GM12865 (cell line): ENCODE measurements at places on chromosomes 7 and 10.

DNA sequence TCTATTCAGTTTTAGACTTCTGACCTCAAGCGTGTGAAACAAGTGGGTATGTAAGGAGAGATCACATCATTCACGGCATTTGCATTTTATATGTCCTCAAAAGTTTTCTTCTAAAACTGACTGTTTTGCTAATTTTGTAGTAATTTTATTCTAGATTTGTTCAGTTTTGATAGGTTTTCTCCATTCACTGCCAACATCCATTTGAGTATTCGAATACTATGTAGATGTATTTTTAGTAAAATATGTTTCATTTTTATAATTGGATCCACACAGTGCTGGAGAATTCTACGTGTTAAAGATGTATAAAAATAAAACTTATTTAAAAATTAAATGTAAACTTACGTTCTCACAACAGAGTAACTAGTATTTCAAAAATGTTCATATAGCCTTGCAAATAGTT is 503.0 kb downstream of the CNTNAP2 start:
- no peak for DNase-seq

- DNase-seq, result no peak
These were observed 8.1 kb upstream of the GPR85 start for GRCh38 chr7:113094517-113095249.

GRCh38 chr7:28688651-28689050 is 269.5 kb downstream of the TRIL start:
- no peak for DNase-seq

GRCh38 chr7:158025686-158026600 is 561.7 kb downstream of the PTPRN2 start:
- no peak for DNase-seq

DNA sequence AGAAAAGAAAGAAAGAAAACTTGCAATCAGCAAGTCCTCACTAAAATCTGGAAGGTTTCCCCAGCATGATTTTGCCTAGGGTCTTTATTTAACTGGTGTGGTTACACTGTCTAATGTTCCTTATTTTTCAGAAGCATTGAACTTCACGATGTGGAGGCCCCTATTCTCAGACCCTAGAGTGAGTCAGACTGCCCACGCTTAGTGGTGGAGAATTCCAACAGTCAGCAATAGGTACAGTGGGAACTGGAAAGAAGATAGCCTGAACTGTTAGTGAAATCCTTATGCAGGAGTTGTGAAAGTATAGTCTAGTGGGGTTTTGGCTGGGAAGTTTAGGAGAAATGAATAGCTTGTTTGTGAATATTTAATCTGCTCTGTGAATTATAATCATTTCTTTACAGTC is 115.0 kb downstream of the FZD1 start:
- DNase-seq, result no peak

GRCh38 chr10:5613481-5614154 is 52.8 kb downstream of the ASB13 start:
- no peak for DNase-seq

GRCh38 chr7:66930341-66930740 is 9.3 kb downstream of the TMEM248 start:
- DNase-seq, result no peak

DNA sequence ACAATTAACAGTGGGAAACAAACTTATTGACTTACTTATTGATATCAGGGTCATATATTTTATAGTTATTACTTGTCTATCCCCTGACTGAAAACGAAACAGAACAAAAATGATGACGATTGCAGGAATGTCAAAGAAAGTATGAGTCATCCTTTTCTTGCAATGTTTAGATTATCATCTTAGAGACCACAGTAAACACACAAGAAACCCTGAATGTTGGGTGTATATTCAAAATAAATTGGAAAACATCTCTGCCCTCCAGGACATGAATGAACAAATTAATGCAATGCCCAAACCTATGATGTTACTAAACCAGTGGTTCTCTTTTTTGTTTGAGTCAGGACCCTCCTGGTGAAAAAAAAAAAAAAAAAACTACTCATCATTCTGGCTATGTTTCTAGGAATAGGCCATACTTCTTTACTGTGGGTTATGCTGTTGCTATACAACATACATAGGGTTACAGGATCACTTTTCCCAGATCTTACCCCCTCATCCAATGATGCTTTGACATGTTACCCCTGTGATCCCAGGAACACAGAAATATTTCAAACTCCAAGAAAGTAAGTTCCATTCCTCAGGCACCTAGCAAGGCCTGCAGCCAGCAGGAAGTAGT is 623.4 kb upstream of the IGFBP3 start:
- peak; percentile 10 for DNase-seq

GRCh38 chr10:33327751-33328150 is 6.7 kb downstream of the NRP1 start:
- DNase-seq, result no peak

DNA sequence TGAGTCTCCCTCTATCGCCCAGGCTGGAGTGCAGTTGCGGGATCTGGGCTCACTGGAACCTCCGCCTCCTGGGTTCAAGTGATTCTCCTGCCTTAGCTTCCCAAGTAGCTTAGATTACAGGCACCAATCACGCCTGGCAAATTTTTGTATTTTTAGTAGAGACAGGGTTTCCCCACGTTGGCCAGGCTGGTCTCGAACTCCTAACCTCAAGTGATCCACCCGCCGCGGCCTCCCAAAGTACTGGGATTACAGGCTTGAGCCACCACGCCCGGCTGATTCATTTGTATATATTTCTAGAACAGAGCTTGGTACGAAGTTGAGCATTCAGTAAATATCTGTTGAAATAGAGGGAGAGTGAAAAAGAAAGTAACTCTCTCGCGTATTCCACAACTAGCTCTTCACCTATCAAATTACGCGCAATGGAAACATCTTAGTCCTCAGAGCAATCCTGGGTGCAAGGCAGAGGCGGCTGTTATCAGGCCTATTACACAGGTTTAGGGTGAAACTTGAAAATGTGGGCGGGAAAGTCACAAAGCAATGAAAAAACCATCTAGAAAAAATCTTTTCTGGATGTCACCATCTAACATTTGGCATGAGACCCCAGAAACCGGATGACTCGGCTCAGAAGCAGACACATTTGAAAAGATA is 707 bp upstream of the GHITM start:
- no peak for DNase-seq

DNA sequence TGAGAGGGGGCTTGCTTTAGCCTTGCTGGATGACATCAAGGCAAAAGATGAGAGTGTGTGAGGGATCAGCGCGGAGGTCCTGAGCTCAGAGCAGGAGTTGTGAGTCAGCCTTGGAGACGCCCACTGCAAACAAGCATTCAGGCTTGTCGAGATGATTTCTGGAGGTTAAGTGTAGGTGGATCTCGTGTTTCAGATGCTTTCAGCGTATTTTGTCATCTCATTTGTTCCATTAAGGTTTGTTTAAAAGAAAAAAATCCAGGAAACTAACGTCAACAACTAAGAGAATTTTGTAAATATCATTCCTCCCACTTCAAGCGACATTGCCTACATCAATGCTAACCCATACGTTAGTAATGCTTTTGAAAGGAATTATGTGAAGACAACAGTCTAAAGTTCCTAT is 715.4 kb upstream of the NRP1 start:
- DNase-seq, result no peak

- DNase-seq, result no peak
These were observed 2.1 kb downstream of the FRAT1 start for GRCh38 chr10:97321032-97321803.

GRCh38 chr7:14294637-14295036 is 305.2 kb upstream of the ETV1 start:
- no peak for DNase-seq

DNA sequence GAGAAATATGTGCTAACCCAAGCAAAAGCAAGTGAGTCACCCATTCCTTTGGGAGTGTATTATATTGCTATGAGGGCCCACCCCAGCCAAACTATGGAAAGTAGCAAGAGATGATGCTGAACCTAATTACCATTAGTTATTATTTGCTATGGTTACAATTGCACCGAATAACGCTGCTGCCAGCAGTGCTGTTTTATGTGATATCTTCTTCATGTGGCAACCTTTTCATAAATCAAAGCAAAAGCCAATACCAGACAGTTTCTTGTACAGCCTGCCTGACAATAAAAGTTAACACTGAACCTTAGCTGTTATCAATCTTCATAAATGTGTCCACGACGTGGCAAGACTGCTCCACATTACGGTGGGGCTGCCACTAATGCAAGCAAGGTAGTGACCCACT is 241.7 kb upstream of the PLXNA4 start:
- no peak for DNase-seq

DNA sequence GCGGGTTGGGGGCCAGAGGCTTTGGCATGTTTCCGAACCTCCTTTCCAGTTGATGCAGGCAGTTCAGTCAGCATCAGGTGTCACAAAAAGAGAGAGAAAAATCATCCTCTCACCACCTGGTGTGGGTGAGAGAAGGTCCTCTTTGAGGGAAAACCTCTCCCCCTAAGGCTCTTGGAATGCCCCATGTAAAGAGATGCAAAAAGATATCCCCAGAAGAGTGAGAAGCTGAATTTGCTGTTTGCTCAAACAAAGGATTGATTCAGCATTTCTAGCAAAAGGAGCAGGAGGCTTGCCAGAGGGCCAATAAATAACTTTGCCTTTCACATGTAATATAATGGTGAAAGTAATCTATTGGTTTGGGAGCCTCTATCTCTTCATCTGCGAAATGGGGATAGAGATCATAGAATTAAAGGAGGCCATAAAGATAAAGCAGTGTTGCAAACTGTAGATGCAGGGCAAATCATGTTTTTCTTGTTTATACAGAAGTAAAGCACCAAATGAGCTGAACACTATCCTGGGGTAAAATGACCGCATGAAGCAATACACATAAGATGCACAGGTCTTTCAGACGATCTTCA is 425.9 kb downstream of the LRMDA start:
- no peak for DNase-seq

DNA sequence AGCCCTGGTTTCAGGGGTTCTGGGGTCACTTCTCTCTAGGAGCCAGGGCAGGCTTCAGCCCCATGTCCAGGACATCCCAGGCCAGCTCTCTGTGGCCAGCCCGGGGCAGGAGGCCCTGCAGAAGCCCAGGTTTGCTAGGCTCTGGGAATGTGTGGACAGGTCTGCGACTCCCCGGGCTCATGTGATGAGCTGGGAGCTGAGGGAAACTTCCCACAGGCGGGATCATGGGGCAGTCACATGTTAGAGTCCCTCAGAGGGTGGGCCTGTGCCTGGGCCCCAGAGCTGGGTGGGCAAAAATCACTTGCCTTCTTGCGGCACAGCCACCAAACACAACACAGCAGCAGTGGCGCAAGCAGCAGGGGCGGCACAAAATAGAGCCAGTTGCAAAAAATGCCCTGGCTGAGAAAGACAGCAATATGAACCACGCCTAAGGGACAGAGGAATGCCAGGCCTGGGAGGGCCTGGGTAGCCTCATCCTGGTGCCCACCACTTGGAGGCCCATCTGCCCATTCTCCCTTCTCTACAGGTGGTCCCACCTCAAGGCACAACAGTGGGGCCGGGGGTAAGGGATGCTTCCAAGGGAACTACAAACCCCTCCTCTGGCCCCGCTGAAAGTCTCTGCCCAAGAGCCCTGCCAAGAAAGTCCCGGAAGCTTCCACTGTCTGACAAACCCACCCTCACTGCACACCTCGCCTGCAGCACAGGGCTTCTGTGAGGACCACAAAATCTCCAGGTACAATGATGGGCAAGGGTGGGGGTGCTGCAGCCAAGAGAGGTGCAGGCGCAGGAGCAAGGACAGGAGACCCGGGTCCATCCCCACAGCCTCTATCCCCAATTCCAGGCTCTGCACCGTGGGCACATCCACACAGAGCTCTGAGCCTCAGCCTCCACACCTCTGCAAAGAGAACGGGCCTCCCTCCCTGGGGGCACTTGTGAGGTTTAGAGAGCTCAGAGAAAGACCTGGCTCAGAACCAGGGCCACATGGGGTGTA is 34.6 kb upstream of the ANTXRL start:
- DNase-seq, result no peak

DNA sequence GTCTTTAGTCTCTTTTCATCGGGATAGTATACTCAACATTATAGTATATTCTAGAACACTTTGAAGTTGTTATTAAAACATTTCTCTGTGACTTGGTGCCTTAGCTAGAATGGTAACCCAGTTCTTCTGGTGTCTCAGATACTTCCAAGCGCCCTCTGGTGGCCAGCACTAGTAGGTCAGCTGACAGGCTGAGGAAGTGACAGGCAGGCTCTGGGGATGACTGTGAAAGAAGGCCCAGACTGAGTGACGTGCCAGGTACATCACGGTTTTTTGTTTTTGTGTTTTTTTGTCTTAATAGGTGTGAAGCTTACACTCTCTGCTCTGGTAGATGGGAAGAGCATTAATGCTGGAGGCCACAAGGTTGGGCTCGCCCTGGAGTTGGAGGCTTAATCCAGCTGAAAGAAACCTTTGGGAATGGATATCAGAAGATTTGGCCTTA is 5.1 kb downstream of the COMTD1 start:
- peak; percentile 93 for DNase-seq

- no peak for DNase-seq
These were observed 134.2 kb downstream of the PTN start for GRCh38 chr7:137209151-137209817.

DNA sequence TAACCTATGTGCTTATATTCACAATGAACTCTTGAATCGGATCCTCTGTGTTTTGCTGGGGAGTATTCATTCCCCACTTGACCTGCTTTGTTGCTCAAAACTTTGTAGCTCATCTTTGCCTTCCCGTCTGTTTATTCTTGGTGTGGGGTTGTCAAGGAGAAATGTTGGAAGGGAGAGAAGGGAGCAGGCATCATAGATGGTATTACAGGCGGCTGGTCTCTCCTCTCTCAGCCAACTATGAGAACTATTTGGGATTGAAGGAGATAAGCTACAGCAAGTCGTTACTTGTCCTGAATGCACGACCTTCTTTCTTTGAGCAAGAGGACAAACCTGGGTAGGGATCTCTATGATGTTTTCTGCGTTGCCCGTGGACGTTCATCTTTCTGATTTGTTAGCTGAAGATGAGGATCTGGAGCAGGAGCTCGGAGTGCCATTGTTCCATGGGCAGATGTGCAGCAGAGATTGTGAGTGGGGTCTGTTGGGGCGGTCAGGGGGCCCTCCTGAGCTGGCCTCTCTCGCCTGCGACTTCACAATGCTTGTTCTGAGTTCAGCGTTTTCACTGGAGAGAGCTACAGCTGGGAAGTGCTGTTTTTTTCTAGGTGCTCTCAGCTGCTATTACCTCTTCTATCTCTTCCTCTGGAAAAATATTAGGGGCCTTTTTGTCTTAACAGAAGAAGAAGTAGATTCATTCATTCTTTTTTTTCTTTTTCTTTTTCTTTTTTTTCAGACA is 126.9 kb upstream of the KLF6 start:
- no peak for DNase-seq

GRCh38 chr10:86953747-86954680 is 3.4 kb downstream of the MMRN2 start:
- DNase-seq, result no peak

- DNase-seq, result no peak
These were observed 300.1 kb downstream of the PTEN start for GRCh38 chr10:88163572-88163971.

GRCh38 chr10:26216585-26217395 is at the start of gene GAD2:
TSS of gene GAD2 (plus strand) at chr10:26216774. CDS start at chr10:26216810, 36 bp downstream.
- no peak for DNase-seq

DNA sequence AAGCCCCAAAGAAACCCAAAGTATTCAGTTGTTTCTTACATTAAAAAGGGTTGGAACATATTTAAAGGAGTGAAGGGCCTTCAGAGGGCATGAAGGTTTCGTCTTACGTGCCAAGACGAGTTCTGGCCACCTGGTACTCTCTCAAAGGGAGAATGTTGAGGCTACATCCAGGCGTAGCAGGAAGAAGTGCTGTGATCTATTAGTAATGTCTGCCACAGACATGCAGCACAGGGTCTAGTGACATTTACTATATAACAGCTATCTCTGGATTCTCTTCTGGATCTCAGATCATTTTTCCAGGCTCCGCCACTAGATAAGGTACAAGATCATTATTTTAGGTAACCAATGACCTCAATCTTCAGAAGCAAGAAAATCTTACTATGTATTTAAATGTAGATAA is 76.5 kb upstream of the ARID5B start:
- no peak for DNase-seq

- DNase-seq, result peak; percentile 45
These were observed 59.1 kb downstream of the ARMC3 start for GRCh38 chr10:22986771-22987542.
